ENCODE measurements at places on chromosomes 16 and 17.

GRCh38 chr16:84302111-84302954, 7.7 kb downstream of the WFDC1 start:
- peak; percentile 52 for DNase-seq

- no peak for DNase-seq
Measured at GRCh38 chr17:43341715-43342588, 56.8 kb upstream of the ARL4D start.

GRCh38 chr17:76135810-76136188, 5.2 kb downstream of the FOXJ1 start:
- no peak for DNase-seq

- no peak for DNase-seq
Measured at GRCh38 chr16:12674071-12674470, 129.6 kb downstream of the CPPED1 start.

DNA sequence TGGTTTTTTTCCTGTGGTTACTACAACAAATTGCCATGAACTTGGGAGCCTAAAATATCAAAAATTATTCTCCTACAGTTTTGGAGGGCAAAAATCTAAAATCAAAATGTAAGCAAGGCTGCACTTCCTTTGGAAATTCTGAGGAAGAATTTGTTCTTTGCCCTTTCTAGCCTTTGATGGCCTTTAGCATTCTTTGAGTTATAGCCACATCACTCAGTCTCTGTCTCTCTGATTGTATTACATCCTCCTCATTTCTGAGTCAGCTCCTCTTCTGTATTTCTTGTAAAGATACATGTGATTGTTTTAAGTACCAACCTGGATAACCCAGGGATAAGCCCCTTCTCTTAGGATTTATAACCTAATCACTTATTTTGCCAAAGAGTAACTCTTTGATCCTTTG, 282.0 kb downstream of the BCAS3 start:
- no peak for DNase-seq

DNA sequence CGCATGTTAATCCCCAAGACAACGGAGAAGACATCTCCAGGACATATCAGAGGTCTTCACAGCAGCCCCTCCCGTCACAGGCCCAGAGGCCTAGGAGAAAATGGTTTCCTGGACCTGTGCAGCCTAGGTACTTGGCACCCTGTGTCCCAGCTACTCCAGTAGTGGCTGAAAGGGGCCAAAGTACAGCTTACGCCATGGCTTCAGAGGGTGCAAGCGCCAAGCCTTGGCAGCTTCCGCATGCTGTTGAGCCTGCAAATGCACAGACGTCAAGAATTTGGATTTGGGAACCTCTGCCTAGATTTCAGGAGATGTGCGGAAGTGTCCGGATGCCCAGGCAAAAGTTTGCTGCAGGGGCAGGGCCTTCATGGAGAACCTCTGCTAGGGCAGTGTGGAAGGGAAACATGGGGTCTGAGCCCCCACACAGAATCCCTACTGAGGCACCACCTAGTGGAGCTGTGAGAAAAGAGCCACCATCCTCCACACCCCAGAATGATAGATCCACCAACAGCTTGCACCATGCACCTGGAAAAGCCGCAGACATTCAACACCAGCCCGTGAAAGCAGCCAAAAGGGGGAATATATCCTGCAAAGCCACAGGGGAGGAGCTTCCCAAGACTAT, 159.3 kb upstream of the COX10 start:
- no peak for DNase-seq

- no peak for DNase-seq
Measured at GRCh38 chr16:48318630-48319029, 66.6 kb downstream of the SIAH1 start.

GRCh38 chr17:661509-661908, 53.1 kb downstream of the VPS53 start:
- DNase-seq: no peak

Data from OCI-M1 (cell line).